Left lobe of liver (tissue), 2 donors: ENCODE measurements at places on chromosomes 5 and 9.

- DNase-seq = no peak
Measured at GRCh38 chr9:5388026-5388819, 48.5 kb upstream of the RLN1 start.

DNA sequence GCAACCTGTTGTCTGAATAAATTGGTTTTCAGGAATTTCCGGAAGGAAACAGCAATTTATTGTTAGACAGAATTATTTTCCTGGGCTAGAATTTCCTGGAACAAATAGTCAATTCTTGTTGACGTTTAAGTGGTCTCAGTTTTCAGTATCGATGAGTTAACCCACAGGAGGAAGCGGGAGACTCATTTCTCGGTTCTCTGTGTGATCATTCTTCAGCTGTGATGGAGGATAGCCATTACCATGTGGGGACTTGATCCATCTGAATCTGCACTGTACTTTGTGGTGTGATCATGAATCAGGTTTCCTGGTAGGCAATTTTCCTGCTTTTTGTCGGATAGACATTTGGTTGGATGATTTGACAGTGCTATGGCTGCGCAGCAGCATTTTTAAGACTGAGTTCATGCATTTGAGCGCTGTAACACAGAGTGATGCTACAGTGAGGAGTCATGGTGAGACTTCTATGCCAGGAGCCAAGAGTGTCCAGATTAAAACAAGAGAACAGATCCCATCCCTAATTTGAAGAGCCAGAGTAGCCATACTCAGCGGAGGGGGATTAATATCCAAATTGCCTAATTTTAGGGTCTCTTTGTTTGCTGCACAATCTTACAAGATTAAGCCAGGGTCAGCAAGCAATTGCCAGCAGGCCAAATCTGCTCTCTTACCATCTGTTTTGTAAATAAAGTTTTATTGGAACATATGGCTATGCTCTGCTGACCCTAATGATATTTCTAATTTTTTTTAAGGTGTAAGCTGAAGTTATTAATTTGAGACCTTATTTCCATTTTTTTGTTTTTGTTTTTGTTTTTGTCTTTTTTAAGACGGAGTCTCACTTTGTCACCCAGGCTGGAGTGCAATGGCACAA is 355.9 kb downstream of the RAB3C start:
- DNase-seq = no peak

DNA sequence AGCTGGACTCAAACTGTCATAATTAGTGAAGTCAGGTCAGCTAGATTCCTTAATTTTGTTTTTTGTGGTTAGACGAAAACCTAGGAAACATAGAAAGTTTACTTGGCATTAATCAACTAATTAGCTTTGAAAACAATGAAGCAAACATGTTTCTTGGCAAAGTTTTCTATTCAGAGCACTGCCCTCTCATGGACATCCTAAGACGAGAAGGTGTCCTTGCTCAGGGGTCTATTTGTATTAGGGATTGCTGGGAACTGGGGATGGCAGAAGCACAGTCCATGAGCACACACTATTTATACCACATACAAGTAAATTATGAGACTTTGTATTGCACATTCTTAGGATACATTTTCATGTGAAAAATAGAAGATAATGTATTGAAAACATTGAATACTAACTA is 49.7 kb downstream of the POC5 start:
- DNase-seq = no peak

DNA sequence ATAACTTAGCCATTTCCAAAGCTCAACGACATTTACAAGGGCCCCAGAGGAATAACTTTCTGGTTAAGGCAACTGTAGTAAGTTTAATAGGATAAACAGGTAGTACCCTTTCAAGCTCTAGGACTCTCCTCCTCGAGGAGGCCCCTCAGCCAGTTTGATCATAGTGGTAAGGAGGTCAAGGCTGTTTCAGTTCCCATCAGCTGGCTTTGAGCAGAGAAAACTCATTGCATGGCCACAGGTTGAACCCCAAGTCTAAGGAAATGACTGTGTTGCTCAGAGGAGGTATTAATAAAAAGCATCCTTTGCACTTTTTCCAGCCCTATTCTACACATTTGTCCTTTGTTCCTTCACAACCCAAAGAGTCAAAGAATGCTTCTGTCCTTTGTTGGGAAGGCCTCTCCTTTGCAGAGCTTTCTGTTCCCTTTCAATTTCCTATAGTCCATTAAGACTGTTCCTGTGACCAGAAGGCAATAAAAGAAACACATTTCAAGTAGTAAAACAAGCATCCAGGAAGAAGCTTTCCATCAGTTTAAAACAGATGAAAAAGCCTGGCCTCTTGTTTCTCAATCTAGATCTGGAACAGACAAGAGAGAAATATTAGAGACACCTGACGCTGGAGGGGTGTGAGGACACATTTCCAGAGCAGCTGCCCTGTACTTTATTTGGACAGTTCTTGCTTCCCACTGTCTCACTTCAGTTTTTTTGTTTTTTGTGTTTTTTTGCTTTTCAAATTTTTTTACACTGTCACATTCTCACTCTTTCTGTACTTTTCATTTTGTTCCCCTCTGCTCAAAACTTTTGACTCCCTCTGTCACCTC is 54.1 kb downstream of the PRRC1 start:
- no peak for DNase-seq

DNA sequence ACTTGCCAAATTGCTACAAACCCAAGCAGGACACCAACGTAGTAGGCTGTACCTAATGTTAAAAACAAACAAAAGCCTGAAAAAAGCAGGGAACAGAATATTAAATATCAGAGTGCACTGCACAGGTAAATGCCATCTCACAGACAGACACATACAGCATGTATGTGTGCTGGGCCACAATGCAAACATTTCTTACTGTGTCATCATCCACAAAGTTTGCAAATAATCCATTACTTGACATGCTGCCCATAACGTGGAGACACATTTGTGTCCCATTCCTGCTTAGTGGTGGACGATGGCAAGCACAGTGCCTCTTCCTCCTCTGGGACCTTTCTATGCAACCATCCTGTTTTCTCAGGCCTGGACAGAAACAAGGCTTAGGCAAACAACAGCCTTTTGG is 44.7 kb downstream of the GOLM1 start:
- DNase-seq = no peak

DNA sequence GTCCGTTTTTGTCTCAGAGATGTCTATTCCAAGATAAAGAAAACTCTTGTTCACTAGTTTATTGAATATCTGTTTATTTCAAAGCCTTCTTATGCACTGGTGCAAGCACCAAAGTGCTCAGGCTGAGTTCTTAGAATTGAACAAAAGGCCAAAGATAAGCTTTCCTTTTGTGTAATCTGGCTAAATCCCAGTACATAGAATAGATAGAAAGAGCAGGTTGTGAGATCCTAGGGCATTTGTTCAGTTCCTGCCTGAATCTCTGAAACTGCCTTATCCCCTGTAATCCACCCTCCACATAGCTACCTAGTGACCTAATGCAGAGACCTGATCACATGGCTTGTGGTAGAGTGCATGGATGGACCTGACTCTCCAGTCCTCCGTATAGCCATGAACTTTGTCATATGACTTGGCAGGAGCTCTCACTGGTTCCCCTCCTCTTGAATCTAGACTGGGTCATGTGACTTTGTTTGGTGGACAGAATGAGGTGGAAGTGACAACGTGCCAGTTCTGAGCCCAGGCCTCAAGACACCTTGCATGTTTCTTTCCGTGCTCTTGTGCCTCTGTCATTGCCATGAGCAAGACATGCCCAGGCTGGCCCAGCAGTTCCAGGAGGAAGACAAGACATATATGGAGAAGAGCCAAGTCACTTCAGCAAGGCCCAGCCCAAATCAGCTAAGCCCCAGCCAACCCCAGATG is 139.3 kb upstream of the SHB start:
- no peak for DNase-seq

DNA sequence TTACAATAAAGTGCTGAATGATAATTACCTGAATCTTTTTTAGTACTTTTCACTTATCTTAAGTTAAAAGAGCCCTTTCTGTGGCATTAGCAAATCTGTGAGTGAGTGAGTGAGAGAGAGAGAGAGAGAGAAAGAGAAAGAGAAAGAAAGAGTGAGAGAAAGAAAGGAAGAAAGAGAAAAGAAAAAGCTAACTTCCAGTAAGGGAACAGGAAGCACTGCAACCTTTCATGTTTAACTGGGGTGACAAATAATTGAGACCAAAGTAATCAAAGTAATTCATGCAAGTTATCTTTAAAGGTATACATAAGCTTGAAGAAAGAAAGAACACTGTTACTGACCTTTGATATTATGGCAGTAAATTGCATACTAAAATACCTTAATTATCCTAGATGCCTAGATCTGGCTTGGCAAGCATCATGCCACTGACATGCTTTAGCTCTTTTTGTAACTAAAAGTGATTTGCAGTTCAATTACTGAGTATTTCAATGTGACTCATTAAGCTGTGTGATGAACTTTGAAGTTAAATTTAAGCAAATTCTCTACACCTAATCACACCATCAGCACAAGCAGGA is 21.7 kb downstream of the FEM1C start:
- DNase-seq = no peak

- no peak for DNase-seq
Measured at GRCh38 chr9:93463638-93464248, 10.4 kb upstream of the FAM120AOS start.

DNA sequence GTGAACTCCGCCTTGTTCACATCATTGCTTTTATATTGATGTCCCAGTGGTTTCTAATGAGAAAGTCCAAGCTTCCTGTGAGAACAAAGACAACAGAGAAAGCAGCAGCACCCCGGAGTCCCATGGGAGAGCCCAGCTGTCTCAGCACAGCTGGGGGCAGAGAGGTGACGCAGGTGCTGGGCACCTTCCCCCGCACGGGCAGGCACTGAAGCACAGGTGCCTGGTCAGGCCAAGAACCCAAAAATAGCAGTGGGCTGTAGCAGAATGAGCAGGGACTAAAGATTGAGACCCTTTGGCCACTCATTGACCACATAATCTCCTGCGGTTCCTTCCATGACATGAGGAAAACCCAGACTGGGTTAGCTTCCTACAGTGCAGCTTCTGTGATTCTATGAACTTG is 18.8 kb downstream of the SRD5A1 start:
- no peak for DNase-seq

GRCh38 chr5:1430121-1430795 is 15.0 kb downstream of the SLC6A3 start:
- DNase-seq = no peak
